ENCODE measurements at places on chromosomes 7 and 10.
A peak's percentile ranks its signal among the peaks of the same experiment; 100 is the strongest.

GRCh38 chr10:97314671-97315070 is 4.4 kb upstream of the FRAT1 start:
- DNase-seq: no peak

GRCh38 chr7:106246902-106247711 is 37.7 kb downstream of the NAMPT start:
- DNase-seq: no peak

- DNase-seq: peak; percentile 95
Observed at GRCh38 chr10:14397066-14397465, 66.3 kb upstream of the FRMD4A start.

GRCh38 chr7:110358028-110358427 is 732.9 kb upstream of the LRRN3 start:
- DNase-seq: peak; percentile 30

DNA sequence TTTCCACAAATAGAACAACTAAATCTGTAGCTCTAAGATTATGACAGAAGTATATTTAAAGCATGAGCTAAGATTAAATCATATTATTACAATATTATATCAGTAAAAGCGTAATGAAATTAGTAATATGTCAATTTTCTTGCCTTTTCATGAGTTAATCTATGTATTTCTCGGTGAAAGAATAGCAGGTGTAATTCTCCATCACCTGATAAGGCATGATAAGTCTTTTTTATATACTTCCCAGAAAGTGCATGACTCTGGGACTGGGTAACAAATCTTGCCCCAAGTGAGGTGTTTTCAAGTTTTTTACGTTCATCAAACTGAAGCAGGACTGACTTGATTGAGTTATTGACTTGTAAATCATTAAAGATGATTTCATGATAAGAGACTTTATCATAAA is 100.5 kb downstream of the HECW1 start:
- DNase-seq: no peak

- DNase-seq: no peak
Observed at GRCh38 chr10:70119623-70120022, 13.0 kb downstream of the AIFM2 start.

DNA sequence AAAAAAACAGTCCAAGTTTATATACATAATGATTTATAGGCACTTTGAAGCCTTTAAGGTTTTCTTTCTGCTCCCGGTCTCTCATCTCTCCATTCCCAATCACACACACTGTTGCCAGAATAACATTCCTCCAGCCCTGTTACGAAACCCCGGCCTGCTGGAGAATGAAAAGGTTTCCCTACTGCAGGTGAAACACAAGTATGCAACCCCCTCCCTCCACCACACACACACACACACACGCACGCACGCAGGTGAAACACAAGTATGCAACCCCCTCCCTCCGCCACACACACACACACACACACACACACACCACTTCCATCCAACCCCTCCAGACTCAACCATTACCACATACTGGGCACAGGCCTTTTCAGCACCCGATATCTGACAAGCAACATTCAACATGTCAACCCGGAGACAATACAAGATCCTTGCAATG is 87.5 kb downstream of the PARD3 start:
- no peak for DNase-seq

DNA sequence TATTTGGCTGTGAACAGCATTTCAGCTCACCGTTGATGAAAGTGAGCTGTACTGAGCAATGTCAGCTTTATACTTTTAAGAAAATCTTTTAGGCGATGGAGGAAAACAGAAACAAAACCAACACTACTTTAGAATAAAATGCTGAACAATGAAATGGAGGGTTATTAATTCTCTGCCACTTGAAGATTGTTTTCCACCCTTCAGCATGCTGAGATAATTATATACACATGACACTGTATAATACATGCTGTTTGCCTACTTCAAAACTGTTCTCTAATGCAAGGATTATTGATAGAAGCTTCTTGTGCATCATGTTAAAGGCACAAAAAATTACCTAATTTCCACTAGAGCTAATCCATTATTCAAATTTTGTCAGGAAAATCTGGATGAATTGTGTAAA is 66.8 kb downstream of the CACNA2D1 start:
- DNase-seq: no peak

- no peak for DNase-seq
Observed at GRCh38 chr7:34762764-34763163, 104.7 kb downstream of the NPSR1 start.

GRCh38 chr7:150398965-150399320 is 19.8 kb downstream of the ZNF775 start:
- no peak for DNase-seq

DNA sequence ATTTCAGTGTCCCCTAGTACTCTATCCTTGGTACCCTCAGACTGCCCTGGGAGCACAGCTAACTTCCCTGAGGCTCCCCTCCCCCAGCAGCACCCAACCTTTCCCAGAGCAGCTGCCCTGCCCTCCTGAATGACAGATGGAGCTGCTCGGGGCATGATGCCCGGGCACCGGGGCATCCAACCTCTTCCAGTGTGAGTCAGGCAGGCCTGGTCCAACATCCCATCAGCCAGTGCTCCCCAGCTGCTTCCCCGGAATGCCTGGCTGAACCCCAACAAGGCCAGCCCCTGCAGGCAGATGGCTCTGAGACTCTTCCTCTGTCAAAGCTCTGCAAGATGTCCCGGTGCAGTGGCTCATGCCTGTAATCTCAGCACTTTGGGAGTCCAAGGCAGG is 11.9 kb upstream of the TSPAN15 start:
- no peak for DNase-seq

- no peak for DNase-seq
Observed at GRCh38 chr7:104174798-104175197, 33.0 kb downstream of the ORC5 start.

DNA sequence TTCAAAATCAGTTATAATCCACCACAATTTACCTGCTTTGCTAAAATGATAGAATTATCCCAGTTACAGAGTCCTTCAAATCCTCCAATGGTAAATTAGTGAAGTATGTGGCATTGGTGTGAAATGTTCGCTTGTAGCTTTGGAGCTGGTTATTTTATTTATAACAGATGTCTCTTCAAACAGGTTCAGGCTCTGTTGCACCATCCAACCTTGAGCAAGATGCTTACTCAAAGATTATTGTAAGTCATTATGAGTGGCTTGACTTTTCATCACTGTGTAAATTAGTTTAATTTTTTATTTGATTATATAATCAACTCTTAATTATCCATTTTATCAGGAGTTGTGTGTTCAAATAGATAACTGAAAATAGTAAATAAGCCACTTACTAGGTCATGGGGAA is 99.4 kb downstream of the BTRC start:
- DNase-seq: no peak

DNA sequence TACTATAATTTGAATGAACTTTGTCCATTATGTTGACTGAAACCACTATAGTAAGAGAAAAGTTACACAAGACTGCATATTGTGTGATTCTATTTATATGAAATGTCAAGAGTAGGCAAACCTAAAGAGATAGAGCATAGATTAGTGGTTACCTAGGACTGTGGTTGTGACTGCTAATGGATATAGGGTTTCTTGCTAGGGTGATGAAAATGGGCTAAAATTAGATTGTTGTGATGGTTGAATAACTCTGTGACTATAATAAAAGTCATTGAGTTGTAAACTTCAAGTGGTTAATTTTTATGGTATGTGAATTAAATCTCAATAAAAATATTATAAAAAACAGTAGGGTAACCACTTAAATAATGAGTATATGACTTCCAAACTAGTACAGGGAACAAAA is 142.9 kb upstream of the AHR start:
- no peak for DNase-seq

GRCh38 chr7:44977959-44978335 is 868 bp downstream of the MYO1G start:
- no peak for DNase-seq

GRCh38 chr7:146214842-146215241 is 98.2 kb downstream of the CNTNAP2 start:
- no peak for DNase-seq

- no peak for DNase-seq
Observed at GRCh38 chr7:17392846-17393245, 94.4 kb downstream of the AHR start.

DNA sequence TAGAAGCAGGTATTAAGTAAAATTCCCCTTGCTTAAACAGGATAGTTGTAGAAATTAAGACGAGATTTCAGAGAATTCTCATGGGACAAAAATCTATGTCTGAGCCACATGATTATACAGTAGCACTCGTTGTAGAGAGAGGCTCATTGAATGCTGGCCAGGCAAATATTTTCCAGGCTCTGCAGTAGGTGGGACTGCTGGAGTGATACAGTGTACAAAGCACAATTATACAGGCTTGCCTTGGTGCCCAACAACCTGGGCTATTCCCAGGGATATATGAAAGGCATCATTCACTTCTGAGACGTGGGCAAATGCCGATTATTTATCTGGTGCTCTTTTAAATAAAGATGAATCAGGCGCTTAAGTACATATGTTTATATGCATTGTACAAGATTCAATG is 380.6 kb downstream of the PHTF2 start:
- no peak for DNase-seq

GRCh38 chr7:125193263-125193662 is 263.6 kb upstream of the POT1 start:
- DNase-seq: no peak

- no peak for DNase-seq
Observed at GRCh38 chr10:16856092-16856491, 38.9 kb upstream of the RSU1 start.

GRCh38 chr7:31110331-31111108 is 58.4 kb downstream of the ADCYAP1R1 start:
- DNase-seq: no peak

DNA sequence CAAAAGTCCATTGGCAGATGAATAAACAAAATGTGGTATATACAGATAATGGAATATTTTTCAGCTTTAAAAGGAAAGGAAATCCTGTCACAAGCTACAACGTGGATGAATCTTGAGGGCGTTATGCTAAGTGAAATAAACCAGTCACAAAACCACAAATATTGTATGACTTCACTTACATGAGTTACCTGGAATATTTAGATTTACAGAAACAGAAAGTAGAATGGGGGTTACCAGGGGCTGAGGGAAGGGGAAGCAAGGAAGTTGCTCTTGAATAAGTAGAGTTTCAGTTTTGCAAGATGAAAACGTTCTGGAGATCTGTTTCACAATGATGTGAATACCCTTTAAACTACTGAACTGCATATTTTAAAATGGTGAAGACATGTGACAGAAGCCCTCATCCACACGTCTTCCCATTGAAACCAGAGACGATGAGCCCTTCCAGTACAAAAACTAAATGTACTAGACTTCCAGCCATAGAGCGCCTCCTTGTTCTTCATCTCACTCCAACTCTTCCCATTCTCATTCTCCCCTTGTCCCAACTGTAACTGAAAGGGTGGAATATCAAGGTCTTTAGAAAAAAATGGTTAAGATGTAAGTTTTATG is 62.4 kb downstream of the MICU1 start:
- DNase-seq: no peak

Data from kidney glomerular epithelial cell (primary cell).